GM18507 (cell line): ENCODE measurements at places on chromosomes 2 and 18.

- DNase-seq, result no peak
Measured at GRCh38 chr2:26644188-26644835, 3.1 kb upstream of the CIB4 start.

- no peak for DNase-seq
Measured at GRCh38 chr18:34492652-34493051, 217.4 kb upstream of the DTNA start.

DNA sequence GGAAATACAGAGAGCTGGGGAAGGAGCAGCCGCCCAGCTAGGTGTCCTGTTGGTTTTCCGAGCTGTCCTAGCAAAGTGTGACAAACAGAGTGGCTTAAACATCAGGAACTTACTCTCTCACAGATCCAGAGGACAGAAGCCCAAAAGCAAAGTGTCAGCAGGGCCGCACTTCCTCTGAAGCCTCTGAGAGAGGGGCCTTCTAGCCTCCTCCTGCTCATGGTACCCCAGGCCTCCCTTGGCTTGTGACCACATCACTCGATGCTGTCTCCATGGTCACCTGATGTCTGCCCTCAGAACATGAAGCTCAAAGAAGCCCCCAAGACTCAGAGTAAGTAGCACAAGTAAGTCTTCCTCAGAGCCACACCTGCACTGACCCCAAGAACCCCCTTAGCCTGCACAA is 650.5 kb upstream of the ID2 start:
- DNase-seq, result no peak

- no peak for DNase-seq
Measured at GRCh38 chr2:184452907-184453306, 145.4 kb upstream of the ZNF804A start.

DNA sequence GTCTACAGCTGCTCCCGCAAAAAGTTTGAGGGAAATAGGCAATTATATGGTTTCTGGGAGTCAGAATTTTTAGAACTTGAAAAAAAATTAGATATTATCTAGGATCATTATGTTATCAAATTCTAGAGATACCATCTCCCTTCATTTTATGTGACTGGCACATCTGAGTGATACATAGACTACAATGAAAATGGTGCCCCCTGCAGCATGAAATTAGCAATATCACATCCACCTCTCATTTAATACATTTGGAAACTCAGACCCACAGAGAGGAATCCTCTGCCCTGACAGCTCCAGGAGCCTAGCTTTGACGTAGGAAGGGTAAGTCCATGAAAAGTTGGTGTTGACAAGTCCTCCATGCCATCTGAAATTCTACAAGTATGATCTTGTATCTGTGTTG is 381.6 kb downstream of the SUCLG1 start:
- DNase-seq, result no peak

DNA sequence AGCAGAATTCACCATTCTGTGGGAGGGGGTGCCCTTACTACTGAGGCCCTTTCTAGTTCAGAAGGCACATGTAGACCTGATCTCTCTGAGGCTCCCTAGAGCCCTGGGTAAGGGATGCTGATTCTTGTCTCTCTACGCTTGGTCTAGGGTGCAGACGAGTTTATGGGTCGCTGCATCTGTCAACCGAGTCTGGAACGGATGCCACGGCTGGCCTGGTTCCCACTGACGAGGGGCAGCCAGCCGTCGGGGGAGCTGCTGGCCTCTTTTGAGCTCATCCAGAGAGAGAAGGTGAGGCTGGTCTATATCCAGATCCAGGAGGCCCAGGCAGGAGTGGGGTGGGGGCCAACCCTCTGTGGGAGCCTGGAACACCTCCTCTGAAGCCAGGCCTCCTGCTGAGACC is 147.2 kb downstream of the DYSF start:
- no peak for DNase-seq

GRCh38 chr2:152221839-152222238 is 46.3 kb upstream of the STAM2 start:
- no peak for DNase-seq

DNA sequence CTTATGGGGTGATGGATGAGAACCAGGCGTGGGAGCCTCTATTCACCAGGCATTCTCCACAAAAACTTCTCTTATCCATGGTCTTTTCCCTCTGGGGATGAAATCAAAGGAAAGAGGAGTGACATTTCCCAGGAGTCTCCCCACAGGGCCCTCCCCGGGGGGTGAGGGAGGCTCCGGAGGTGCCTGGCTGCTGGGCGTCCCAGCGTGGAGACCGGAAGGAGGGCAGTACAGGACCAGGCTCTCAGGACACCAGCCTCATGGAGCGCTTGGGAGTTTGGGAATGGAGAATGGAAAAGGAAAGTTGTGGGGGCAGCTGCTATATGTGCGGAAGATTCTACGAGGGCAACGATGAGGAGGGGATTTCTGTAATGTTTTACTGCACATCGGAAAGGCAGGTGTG is 22.1 kb downstream of the CIB4 start:
- DNase-seq, result no peak

DNA sequence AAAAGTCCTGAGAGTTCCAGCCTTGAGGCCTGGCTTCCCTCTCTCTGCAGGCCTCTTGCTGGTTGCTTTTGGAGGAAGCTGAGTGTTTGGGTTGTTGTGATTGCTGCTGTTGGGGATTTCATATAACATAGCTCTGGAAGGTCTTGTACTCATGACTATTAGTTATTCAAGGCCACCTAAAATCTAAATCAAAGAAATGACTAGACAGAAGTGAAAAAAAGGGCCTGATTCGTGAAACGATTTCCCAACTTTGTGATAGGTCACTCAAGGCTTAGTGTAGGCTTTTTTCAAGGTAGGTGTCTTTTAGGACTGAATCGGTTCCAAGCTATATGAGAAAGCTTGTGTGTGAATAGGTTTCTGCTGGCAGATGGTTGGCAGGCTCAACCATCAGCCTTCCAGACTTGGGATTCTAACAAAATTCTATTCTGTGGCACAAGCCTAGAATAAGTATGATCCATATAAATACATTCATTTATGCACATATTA is 164.4 kb downstream of the FMNL2 start:
- DNase-seq, result no peak

GRCh38 chr2:70468878-70469277 is 84.7 kb downstream of the TGFA start:
- DNase-seq, result no peak

DNA sequence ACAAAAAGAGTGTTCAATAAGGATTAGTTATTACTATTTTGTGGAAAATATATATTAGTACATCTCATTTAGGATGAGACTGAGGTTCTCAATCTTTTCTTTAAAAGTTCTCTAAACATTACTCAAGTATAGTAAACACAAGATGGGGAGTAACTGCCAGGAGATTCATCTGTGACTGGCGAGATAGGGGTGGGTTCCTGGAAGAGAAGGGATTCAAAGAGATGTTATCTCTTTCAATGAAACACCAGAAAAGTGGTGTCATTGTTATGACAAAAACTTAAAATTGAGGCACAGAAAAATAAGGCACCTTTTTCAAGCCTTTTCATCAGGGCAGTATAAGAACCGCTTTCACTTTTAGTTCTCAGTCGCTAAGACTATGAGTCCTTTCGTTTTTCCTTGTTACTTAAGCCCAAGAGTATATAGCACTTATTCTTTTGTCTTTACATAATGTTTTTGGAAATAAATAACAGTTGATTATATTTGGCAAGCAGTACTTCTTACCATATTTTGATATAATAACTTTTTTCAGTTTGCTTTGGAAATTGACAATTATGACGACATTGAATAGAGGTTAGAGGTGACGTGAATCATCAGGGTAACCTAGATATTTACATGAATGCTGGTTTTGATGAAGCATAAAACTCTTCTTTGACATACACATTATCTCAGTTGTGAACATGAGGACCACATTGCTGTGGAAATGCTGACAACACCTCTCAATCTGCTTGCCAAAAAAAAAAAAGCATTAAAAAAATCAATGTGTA is 393.9 kb upstream of the TCF4 start:
- DNase-seq, result no peak

DNA sequence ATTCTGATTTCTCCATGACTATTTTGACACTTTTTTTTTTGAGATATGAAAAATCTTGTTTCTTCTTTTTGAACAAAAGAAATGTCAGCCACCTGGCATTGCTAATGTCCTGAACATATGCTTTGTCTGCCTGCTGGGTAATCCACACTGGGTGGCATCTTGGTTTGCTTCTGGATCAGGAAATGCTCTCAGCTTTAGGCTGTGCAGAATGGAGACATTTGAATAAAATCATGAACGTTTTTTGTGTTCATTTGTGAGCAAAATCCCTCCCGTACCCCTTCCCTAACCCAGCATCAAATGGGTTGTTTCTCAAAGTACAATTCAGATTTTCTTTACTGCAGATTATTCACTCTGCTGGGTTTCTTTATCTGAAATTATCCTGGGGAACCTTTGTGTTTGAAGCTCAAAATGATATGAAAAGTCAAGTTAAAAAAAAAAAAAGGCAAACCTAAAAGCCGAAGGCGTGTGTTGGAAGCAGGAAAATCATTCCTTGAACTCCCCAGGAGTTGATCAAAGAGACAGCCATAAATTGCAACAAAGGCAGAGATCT is 53.4 kb upstream of the KLF7 start:
- no peak for DNase-seq

DNA sequence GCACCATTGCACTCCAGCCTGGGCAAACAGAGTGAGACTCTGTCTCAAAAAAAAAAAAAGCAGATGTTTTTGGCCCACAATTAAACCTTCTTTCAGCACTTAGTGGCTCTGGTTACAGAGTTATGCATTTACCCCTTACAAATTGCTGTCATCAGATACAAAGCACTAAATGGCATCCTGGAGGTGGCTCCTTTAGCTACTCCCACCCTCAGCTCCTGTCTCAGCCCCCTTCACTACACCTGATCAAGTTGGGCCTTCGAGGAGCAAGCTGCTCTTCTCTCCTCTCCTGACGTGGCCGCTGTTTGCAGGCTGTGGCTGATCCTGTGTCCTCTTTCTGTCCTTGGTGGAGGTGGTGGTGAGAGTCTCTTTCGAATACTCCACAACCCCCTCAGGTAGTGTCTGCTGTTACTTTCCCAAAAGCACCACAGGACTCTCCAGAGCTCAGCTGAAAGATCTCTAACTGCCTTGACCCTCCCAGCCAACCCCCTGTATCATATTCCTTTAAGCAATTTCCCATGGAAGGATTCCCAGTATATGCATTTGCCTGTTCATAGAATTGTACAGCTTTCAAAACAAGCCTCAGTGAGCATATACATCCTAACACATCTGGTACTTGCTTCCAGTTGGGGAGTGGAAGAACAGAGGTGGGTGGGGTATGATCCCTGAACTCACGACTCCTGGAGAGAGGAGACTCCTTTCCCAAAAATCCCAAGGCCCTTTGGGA is 285.9 kb downstream of the CLIP4 start:
- no peak for DNase-seq

DNA sequence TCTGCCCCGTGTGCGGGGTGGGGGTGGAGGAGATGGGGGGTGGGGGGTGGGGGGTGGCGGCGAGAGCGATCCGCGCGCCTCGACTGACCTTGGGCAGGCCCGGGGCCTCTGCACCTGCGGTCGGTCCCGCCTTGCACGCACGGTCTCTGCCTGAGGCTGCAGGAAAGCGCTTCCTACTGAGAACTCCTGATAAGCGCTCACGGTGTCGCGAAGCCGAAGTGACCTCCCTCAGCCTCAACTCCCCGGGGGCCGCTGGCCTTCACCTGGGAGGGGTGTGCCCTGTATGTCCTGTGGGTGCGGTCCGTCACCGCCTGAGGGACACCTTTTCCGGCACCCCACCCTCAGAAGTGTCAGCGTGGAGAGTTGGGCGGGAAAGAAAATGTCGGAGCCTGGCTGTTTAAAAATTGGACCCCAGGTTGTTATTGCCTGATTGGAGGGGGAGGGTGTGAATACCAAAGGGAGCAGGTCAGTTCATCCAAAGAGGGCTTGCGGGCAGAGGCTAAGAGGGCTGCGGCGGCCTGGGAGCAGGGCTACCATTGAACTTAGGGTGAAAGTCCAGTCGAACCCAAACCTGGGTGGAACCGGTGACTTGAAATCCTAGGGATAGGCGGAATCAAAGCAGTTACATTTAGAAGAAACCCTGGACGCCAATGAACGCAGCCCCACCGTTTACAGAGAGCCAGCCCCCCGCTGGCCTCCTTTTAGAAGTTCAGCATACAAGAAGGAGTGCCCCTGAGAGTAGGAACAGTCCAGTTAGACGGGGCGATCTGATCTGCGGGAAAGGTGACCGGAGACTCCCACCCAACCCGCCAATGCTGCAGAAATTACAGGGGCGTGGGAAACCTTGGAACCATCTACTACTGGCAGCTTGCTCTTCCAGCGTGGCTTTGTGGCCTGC is 1.2 kb downstream of the MAL start:
- no peak for DNase-seq

- DNase-seq, result no peak
Measured at GRCh38 chr2:130376433-130377293, 20.8 kb downstream of the PTPN18 start.

- DNase-seq, result no peak
Measured at GRCh38 chr18:79167526-79168190, 98.5 kb downstream of the ATP9B start.

GRCh38 chr18:32437100-32437834 is 33.4 kb downstream of the GAREM1 start:
- no peak for DNase-seq

DNA sequence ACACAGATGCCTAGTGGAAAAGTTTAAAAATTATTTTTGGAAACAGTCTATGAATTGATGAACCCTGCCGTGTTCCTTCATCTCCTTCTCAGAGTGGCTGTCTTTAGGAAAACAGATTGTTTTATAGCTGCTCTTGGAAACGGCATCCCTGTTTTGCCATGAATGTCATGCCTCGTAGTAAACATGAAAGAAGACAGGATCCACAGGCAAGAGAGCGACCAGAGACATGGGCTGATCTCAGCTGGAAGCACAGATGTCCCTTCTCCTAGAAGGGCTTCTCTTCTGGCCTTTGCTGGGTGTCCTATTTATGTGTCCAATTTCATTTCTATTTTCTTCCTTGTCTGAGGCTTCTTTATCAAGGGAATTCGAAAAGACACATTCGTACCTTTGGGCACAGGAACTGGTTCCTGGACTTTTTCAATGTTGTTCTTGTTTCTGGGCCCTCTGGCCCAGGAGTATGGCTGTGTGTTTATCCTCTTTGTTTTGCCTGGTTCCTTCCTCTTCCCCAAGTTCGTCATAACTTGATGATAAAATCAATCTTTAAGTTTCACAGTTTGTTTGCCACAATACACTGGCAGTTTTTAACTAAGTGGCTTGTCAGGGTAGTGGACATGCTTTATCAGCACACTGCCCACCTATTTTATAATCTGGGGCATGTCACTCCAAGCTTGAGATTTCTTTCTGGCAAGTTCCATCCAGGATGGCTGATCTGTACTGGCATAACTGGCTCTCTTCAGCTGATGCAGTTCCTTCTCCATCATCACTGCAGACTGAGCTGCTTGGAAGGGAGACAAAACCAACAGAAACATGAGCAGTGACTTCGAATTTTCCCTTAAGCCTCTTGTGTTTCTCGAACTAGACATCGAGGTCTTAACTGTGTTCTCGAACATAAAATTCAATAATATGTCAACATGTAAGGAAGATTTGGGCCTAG is 63.2 kb upstream of the MGAT4A start:
- no peak for DNase-seq

- DNase-seq, result no peak
Measured at GRCh38 chr2:236547725-236548124, 21.9 kb upstream of the ACKR3 start.

DNA sequence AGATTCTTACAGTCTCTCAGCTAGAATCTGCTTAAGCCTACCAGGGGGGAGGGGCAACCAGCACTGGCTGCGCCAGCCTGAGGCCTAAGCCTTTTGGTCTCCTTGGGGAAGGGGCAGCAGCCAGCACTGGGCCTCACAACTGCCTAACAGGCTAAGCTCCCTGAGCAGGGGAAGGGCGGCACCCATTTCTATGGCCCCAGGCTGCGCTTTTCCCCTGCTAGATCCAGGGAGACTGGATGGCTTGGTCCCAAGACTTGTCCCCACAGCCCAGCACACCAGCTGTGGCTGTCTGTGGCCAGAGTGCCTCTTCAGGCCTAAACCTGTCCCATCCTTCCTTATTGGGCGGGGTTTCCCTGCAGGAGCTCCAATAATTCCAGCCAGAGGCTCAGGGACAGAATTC is 1230.3 kb upstream of the CRIM1 start:
- DNase-seq, result no peak
